ENCODE measurements at places on chromosomes 1 and 21. TPM values are rescaled to one million over a fixed set of nuclear protein-coding genes. Genes with fewer than 3 reads are reported as not detected.

PAQR6 gene
- total RNA-seq: 7.0 TPM

OPTC gene
- not detected for total RNA-seq

SPATA46 gene
- total RNA-seq: not detected

TFAP2E gene
- 1.8 TPM for total RNA-seq

INSRR gene
- total RNA-seq: 0.47 TPM

CD160 gene
- 0.20 TPM for total RNA-seq

NKAIN1 gene
- 0.57 TPM for total RNA-seq

MAP3K21 gene
- total RNA-seq: 1.3 TPM

RNU1-2 gene
- 3,257 TPM for total RNA-seq

F13B gene
- total RNA-seq: not detected

KRTAP19-7 gene
- not detected for total RNA-seq

KRTAP10-6 gene
- total RNA-seq: not detected

RIMS3 gene
- 6.9 TPM for total RNA-seq

SLFNL1 gene
- 0.60 TPM for total RNA-seq

NCMAP gene
- 0.23 TPM for total RNA-seq

AADACL3 gene
- total RNA-seq: not detected

SH2D5 gene
- 0.11 TPM for total RNA-seq

VWA1 gene
- total RNA-seq: 0.36 TPM

DNAJC8 gene
- 106 TPM for total RNA-seq

UBL4B gene
- not detected for total RNA-seq

GJA8 gene
- total RNA-seq: not detected

MPL gene
- not detected for total RNA-seq

SPOCD1 gene
- 0.34 TPM for total RNA-seq

TEX38 gene
- total RNA-seq: not detected

FBXO2 gene
- 6.2 TPM for total RNA-seq

TEKT2 gene
- total RNA-seq: not detected

TSACC gene
- total RNA-seq: not detected

HLX gene
- 0.28 TPM for total RNA-seq

OR2G6 gene
- not detected for total RNA-seq

TMEM200B gene
- total RNA-seq: not detected

SAMD13 gene
- total RNA-seq: 0.77 TPM

ZBTB8B gene
- total RNA-seq: not detected

PLA2G2D gene
- total RNA-seq: not detected

OR2L3 gene
- not detected for total RNA-seq

TEDDM1 gene
- not detected for total RNA-seq

TMEM183A gene
- 78.4 TPM for total RNA-seq

LRRC71 gene
- total RNA-seq: not detected

FCRL6 gene
- 7.3 TPM for total RNA-seq

PRRC2C gene
- total RNA-seq: 246 TPM

ZBED6 gene
- total RNA-seq: 20.7 TPM

ESPN gene
- total RNA-seq: 2.6 TPM
